Liver (tissue), 10 donors: ENCODE measurements at places on chromosomes 3 and 15. TPM values are rescaled to one million over a fixed set of nuclear protein-coding genes. Genes with fewer than 3 reads are reported as not detected.
A peak's percentile ranks its signal among the peaks of the same experiment; 100 is the strongest.

Gene ITIH1
- 1,022 TPM for total RNA-seq

Gene CTXN2
- not detected for total RNA-seq

DNA sequence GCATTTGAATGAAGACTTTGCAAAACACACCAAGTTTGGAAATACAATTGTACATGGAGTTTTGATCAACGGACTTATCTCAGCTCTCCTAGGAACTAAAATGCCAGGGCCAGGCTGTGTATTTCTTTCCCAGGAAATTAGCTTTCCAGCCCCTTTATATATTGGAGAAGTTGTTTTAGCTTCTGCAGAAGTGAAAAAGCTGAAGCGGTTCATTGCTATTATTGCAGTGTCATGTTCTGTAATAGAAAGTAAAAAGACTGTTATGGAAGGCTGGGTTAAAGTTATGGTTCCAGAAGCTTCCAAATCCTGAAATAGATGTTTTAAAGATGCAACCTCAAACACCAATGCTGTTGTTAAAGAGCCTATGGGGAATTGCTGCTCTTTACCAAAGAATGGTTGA, 11.5 kb downstream of the HTD2 start:
- DNase-seq = no peak

DNA sequence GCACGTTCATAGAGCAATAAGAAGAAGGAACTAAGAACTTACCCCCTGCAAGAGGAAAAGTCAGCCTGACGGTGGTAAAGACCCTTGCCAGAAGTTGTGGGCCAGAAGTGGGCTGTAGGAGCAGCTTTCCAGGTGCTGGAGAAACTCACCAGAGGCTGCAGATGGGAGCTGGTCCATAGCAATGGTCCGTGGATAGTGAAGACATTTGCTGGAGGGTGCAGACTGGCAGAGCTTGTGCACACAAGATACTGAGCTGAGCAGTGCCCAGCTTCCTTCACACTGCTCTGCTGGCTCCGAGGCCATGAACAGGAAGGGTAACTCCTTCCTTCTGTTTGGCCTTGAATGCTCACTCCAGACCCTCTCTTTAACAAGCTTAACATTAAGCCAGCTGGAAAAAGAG, 149.8 kb upstream of the BNIP2 start:
- DNase-seq = no peak

- DNase-seq = no peak
Observed at GRCh38 chr3:52398670-52399081, 46.2 kb downstream of the SEMA3G start.

GRCh38 chr3:161316006-161316689, 55.2 kb downstream of the SPTSSB start:
- DNase-seq = no peak

- DNase-seq = no peak
Observed at GRCh38 chr3:64318001-64318400, 92.7 kb upstream of the PRICKLE2 start.

DNA sequence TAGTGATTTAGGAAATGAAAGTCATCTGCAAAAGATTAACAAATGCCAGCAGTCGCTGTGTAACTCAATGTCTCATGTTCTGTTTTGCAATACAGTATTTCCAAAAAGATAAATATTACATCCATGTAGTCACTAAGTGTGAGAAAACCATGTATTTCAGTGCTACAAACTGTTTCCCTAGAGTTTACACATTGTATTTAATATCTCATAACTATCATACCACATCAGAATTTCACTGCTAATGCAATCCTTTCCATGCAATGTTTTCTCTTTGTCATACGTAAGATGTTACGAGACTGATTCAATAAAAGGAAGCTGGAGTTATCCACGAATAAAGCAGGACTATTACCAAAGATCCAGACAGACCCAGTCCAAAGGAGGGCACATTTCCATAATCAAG, 269.4 kb downstream of the GBE1 start:
- DNase-seq = no peak

DNA sequence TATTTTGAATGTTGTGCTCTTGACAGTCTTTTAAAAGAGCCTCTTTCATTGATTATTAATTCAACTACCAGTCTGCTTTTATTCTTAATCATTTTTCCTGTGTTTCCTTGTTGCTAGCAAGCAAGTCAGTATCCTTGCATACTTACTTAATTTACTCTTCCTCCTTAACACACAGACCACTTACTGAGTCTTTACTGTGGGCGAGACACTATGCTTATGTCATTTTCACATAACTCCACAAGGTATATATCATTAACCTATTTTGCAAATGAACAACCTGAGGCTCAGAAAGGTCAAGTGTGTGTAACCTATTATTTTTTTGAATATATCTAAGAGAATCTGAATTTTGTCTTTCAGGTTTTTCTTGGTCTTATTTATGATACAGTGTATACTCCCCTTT, 130.9 kb downstream of the WDR76 start:
- no peak for DNase-seq

GRCh38 chr15:100923902-100924301, 4.7 kb downstream of the LRRK1 start:
- DNase-seq = no peak

GRCh38 chr15:39304201-39304841, 276.6 kb upstream of the THBS1 start:
- no peak for DNase-seq

DNA sequence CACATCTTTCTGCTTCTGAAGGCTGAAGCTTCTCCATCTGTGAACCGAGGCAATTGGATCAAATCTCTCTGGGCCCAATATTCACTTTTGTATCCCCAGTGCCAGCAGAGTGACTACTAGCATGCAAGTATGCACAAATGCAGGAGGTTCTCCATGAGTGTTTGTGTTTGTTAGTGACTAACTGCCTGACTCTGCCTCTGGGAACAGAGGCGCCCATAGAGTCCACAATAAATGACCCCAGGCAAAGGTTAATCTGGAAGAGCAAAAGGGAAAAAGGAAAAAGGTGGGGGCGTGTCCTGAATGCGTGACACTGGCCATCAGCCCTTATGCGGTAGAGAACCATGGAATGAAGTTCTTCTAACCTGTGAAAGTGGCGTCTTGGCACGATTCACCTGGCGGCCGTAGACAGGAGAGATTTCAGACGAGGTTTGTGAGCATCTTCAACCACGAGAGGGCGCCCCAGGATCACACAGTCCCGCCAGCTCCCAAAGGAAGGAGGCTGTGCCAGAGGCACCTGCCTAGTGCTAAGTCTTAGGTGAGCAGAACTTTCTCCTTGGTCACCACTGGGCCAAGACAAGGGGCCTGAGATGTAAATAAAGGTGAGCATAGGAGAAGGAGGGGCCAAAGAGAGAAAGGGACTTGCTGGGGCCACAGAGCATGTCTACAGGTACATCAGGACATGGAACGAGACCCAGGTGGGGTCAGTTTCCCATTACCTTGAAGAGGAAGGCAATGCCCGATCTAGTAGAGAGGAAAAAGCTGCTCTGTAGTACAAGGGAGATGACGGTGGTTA, 44.2 kb downstream of the RBPMS2 start:
- peak; percentile 89 for DNase-seq

DNA sequence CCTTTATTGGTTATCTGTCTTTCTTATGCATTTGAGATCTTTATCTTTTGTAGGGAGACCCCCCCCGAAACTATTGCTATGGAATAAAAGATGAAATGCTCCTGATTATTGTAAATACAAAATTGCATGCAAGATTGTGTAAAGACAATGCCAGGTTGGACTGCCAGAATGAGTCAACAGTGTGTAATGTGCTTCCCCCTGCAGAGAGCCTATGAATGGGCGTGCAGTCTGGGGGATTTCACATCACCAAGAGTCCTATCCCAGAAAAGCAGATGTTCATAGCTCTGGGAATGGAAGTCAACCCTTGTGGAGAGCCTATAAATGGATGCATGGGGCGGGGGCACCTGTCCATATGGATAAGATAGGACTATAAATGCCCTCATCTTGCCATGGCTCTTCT, 584.3 kb downstream of the NSUN3 start:
- no peak for DNase-seq
